ENCODE measurements at places on chromosomes 2 and 18.

GRCh38 chr2:162050513-162050961 is 23.5 kb downstream of the DPP4 start:
- DNase-seq, result no peak

- no peak for DNase-seq
Measured at GRCh38 chr2:109724533-109725460, 69.3 kb upstream of the RGPD5 start.

- no peak for DNase-seq
Measured at GRCh38 chr18:59881728-59882656, 17.8 kb upstream of the PMAIP1 start.

GRCh38 chr2:129754831-129755230 is 224.6 kb upstream of the RAB6C start:
- no peak for DNase-seq

- DNase-seq, result no peak
Measured at GRCh38 chr2:58756336-58756735, 515.2 kb upstream of the FANCL start.

DNA sequence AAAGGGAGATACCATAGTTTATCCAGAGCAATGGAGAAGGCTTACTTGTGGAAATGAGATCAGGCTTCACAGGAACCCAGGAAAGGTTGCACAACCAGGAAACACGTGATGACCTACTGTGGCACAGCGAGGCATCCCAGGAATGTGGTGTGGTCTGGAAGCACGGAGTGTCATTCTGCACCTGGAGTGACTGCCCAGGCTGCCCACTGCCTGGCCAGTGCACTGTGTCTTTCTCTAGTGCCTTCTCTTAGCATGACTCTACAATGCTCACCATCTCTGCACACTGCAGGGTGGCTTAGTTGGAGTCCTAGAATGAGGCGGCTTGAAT is 48.9 kb downstream of the CHST9 start:
- DNase-seq, result no peak

DNA sequence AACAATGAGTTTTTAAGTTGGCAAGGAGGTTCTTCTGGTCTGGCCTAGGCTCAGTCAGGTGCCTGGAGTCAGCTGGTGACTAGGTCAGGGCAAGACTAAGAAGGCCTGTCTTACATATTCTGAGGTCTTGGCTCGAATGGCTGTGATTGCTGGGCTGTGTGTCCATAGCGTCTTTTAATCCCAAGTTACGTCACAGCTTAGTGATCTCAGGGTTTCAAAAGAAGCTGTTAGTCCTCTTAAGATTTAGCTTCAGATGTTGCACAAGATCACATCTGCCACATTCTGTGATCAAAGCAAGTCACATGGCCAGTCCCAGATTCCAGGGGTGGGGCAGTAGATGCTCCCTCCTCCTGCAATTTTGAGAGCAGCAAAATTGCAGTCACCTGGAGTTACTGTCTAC is 61.3 kb downstream of the PKP4 start:
- no peak for DNase-seq

GRCh38 chr2:235564884-235565530 is 71.2 kb downstream of the AGAP1 start:
- no peak for DNase-seq

DNA sequence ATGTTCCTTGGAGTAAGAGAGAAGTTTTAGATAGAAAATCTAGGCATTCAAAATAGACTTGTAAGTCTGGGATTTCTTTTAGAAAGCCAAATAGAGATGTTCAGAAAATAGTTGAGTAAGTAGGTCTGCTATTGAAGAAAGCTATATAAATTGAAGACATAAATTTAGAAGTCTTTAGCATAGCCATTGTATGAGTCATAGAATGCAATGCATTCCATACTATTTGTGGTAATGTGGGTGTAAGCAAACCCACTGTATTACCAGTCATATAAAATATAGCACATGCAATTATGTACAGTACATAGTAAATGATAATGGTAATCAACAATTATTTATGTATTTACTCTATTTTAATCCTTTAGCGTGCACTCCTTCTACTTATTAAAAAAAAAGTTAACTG is 14.1 kb downstream of the MC4R start:
- DNase-seq, result no peak

DNA sequence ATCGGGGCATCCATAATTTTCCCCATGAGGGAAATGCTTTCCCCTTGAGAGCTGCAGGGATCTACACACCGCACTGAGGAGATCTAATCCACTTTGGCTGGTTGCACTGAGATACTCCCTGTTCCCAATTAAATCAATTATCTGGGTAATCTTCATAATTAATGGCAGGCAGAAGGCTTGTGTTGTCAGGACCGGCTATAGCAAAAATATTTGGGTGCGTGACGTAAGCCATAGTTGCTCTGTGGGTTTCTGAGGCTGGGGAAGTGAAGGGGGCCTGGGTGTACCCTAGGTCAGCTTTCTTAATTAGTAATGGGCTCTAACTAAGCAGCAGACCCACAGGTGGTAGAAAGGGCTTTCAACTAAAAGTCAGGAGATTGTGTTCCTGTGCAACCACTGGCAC is 62.8 kb upstream of the UPP2 start:
- no peak for DNase-seq

DNA sequence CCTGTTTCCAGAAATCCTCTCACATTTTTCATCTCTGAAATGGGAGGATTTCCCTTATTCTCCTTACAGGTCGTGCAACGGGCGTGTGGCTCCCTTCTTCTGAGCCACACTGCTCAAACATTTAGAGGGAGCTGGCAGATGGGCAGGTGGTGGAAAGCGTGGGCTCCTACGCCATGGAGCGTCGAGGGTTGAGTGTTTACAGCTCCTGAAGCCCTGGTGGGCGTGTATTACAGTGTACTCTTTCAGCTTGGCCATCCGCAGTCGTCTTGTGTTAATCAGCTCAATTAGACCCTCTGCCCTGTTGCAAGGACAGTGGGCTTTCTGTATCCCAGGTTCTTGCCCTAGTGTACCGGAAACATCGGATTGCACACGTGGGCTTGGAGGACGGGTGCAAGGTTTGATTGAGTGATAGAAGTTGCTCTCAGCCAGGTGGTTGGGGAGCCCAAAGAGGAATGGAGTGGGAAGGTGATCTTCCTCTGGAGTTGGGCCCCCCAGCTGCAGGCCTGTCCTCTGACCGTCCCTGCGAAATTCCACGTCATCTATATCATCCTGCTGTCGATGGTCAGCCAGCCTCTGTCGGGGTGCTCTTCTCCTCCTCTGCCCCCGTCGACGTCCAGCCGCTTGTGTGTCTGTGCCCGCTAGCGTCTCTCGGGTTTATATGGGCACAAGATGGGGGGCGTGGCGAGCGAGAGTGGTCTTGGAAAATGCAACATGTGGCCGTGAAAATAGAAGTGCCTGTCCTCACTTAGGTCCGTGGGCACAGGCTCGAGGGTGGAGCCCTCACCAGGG is 120.3 kb upstream of the DSEL start:
- DNase-seq, result no peak

DNA sequence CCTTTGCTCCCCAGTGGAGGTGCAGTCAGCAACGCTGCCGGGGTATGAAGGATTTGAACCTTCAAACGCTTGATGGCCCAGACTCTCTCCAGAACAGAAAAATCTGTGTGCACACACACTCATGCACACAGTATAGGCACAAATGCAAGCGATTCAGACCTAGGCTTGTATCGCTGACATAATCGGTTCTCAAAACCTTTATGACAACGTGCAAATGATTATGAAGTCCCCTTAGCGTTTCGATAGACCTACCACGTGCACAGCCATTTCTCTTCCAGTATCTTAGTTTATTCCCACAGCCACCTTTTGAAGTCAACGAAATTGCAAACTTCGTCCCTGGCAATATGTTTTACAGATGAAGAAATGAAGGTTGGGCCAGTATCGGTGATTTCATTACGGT is 138.9 kb upstream of the MYCN start:
- DNase-seq, result no peak

DNA sequence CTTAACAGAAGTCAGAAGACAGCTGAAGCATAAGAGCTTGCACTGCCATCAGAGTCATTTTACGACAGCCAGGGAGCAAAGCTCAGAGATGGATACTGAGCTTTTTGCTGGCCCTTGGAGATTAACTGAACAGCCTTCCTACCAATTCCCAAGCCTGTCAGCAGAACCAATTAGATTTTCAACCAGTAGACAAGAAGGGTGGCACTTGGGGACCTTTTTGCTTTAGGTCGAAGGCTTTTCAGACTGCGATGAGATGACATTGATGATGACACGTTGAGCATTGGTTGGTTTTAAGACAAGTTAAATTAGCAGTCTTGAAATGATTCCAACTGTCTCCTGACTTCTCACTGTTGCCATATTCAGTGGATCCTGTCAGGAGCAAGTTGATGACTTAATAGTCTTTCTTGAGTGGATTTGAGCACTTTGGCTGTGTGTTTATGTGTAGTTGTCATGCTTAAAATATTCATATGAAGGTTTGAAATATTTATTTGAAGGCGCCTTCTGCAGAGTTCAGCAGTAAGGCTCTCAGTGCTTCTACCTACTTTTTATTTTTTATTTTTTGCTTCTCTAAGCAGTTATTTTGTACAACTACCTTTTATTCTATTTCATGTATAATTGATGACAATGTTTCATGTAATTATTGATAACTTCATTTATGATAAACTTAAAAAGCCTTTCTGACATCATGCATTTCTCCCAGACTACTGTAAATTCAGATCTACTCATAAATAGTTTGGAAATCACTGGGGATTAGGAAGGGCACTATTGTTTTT is 256.7 kb downstream of the CAMKMT start:
- DNase-seq, result no peak

GRCh38 chr2:64260817-64261216 is 116.6 kb upstream of the PELI1 start:
- DNase-seq, result no peak

DNA sequence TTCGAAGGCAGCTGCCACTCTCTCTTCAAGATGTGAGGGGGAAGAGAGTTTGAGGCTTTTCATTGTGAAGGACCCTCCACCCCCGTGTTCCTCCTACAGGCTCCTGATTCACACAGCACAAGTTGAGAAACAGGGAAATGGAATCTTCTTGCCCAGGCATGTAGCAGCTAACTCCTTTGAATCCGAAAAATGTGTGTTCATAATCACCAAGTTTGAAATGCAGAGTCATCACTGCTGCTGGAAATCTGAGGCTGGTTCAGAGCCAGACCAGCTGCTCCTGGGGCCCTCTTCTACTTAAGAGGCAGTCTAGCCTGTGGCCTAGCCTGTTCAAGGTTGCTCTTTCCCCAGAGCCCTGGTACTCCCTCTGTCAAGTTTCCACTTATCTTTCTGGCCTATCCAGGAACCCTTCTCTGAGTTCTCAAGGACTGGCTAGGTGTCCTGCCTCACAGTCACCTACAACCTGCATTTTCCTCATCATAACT is 166.4 kb downstream of the TMEM247 start:
- no peak for DNase-seq

Data from NCI-H1092 (cell line).